ENCODE measurements at places on chromosomes 6 and 20.

- H3K36me3 ChIP-seq = peaks cover 16% of the 10 kb centered on the region
- peak overlapping the region; percentile 92 for H3K27ac ChIP-seq
- peaks cover 33% of the 10 kb centered on the region for H3K4me1 ChIP-seq
- peak overlapping the region; percentile 6 for H3K4me3 ChIP-seq
- no peaks in the 10 kb centered on the region for H3K27me3 ChIP-seq
These were observed 104.8 kb downstream of the AGPAT4 start for GRCh38 chr6:161169035-161169434.

DNA sequence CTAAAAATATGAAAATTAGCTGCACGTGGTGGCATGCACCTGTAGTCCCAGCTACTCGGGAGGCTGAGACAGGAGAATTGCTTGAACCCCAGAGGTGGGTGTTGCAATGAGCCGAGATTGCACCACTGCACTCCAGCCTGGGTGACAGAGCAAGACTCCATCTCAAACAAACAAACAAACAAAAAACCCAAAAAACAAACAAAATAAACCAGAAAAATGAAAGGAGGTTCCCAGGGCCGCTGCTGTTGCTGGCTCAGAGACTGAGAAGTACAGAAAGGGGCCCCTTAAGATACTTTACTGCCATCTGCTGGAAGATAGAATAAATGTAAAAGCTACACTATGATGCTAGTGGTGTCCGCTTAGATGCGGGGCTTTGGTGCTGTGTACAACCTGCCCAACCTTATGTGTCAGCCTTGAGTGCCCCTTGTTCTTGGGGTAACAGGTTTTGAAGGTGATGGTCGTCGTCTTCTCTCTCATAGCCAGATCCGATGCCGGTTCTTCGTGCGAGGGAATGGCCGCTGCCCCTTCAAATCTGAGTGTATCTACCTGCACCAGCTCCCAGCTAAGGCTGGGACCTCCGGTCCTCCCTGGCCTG, 2.8 kb upstream of the FANCE start:
- H3K4me1 ChIP-seq = peaks cover 29% of the 10 kb centered on the region
- H3K4me3 ChIP-seq = no peak overlapping the region
- no peaks in the 10 kb centered on the region for H3K36me3 ChIP-seq
- no peak overlapping the region for H3K27ac ChIP-seq

- DNase-seq = no peak
- no peak overlapping the region for H3K27ac ChIP-seq
- H3K4me3 ChIP-seq = no peak overlapping the region
- H3K4me1 ChIP-seq = peaks cover 2% of the 10 kb centered on the region
- H3K36me3 ChIP-seq = peaks cover 53% of the 10 kb centered on the region
These were observed 38.0 kb downstream of the PHIP start for GRCh38 chr6:79040083-79040482.

GRCh38 chr6:86500035-86500434, 437.3 kb upstream of the HTR1E start:
- peaks cover 6% of the 10 kb centered on the region for H3K36me3 ChIP-seq
- H3K4me3 ChIP-seq = no peak overlapping the region
- H3K27ac ChIP-seq = no peak overlapping the region
- no peaks in the 10 kb centered on the region for H3K27me3 ChIP-seq
- H3K4me1 ChIP-seq = no peaks in the 10 kb centered on the region

DNA sequence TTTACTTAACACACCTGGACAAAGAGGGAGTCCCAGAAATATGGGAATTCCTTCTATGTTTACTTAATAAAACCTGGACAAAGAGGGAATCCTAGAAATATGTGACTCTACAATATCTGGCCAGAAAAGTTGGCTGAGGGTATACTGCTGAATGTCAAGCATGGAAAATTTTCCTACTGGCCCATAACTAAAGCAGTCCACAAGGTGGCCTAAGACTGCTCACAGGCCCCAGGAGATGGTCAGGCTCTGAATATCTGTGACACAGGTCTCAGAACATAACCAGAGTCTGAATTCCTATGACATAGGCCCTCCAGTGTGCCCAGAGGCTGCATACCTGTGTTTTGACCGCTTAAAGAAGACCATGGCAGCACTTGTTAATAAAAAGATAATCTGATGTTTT, 578.2 kb upstream of the NRSN1 start:
- no peaks in the 10 kb centered on the region for H3K27me3 ChIP-seq
- no peak for DNase-seq
- peaks cover 6% of the 10 kb centered on the region for H3K36me3 ChIP-seq
- no peak overlapping the region for H3K4me3 ChIP-seq
- H3K4me1 ChIP-seq = no peaks in the 10 kb centered on the region

GRCh38 chr20:12925210-12925755, 83.5 kb upstream of the SPTLC3 start:
- no peaks in the 10 kb centered on the region for H3K27me3 ChIP-seq
- peaks cover 18% of the 10 kb centered on the region for H3K4me1 ChIP-seq
- no peak overlapping the region for H3K4me3 ChIP-seq
- no peak overlapping the region for H3K27ac ChIP-seq

GRCh38 chr6:157656437-157656997, 166.5 kb upstream of the SNX9 start:
- peak; percentile 15 for DNase-seq
- no peaks in the 10 kb centered on the region for H3K27me3 ChIP-seq
- H3K4me1 ChIP-seq = peaks cover 9% of the 10 kb centered on the region

- H3K27ac ChIP-seq = no peak overlapping the region
- no peaks in the 10 kb centered on the region for H3K36me3 ChIP-seq
- peak; percentile 25 for DNase-seq
- no peak overlapping the region for H3K4me3 ChIP-seq
- peaks cover 15% of the 10 kb centered on the region for H3K27me3 ChIP-seq
- peaks cover 13% of the 10 kb centered on the region for H3K4me1 ChIP-seq
These were observed 3.6 kb upstream of the MATN4 start for GRCh38 chr20:45311589-45312211.

DNA sequence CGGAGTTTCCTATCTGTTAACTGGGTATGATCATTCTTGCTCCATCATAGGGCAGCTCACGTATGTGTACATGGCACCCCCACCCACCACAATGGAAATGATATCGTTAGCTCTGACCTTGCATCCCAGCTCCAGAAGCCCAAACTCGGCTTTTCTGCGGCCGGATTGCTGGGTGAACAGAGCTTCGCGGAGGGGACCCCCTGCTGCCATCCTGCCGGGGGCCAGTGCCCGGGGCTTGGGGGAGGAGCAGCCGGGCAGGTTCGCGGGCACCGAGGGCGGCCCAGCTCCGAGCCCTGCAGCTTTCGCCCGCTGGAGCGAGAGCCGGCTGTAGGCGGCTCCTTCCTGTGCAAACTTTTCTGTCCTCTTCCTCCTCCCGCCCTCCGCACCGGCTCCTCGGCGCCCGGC, 24.9 kb upstream of the FUCA2 start:
- H3K36me3 ChIP-seq = no peaks in the 10 kb centered on the region
- peaks cover 16% of the 10 kb centered on the region for H3K4me1 ChIP-seq
- H3K27me3 ChIP-seq = no peaks in the 10 kb centered on the region
- peak overlapping the region; percentile 66 for H3K4me3 ChIP-seq

- peaks cover 65% of the 10 kb centered on the region for H3K4me1 ChIP-seq
- no peak overlapping the region for H3K27ac ChIP-seq
- H3K27me3 ChIP-seq = no peaks in the 10 kb centered on the region
- DNase-seq = no peak
- H3K4me3 ChIP-seq = no peak overlapping the region
These were observed 107.7 kb downstream of the PTPRK start for GRCh38 chr6:128412680-128413079.

- no peak for DNase-seq
- H3K4me1 ChIP-seq = peaks cover 6% of the 10 kb centered on the region
- no peak overlapping the region for H3K4me3 ChIP-seq
- H3K27ac ChIP-seq = no peak overlapping the region
These were observed 8.5 kb downstream of the GMEB2 start for GRCh38 chr20:63618291-63618980.

GRCh38 chr20:61706259-61706961, 359.3 kb downstream of the TAF4 start:
- DNase-seq = no peak
- H3K27ac ChIP-seq = no peak overlapping the region
- H3K27me3 ChIP-seq = peaks cover 1% of the 10 kb centered on the region
- H3K4me1 ChIP-seq = no peaks in the 10 kb centered on the region

DNA sequence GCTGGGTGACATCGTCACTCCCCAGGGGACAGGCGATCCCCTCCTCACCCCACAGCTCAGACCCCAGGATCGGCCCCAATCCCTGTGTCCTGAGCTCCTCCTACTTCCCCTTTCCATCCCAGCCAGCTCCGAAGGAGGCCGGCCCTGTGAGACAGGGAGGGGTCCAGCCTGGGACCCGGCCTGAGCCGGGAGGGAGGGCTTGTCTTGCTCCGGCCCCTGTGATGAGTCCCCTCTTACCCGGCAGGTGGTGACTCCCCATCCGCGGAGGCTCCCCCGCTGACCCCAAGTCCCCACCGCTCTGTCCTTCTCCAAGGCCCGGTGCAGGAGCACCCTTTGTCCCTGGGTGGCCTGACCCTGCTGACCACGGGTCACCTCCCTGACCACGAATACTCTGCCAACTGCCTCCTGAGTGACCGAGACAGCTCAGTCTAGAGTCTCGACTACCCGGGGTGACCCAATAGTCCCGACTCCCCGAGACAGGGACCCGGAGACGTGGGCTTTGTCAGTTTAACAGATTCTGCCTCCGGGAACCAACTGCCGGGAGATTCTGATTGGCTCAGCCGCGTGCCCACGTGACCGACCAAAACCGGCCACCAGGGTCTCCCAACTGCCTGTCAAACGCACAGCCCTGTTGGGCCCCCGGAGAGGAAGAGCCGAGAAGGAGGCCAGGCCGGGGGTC, 187.4 kb upstream of the PROKR2 start:
- no peaks in the 10 kb centered on the region for H3K36me3 ChIP-seq
- H3K4me3 ChIP-seq = peak overlapping the region; percentile 86
- 0 out of 2 replicates have a peak, but pooled peaks cover 6% of the 10 kb centered on the region for H3K4me1 ChIP-seq

Data from HFFc6 (cell line).